ENCODE measurements at places on chromosomes 12 and 14.

DNA sequence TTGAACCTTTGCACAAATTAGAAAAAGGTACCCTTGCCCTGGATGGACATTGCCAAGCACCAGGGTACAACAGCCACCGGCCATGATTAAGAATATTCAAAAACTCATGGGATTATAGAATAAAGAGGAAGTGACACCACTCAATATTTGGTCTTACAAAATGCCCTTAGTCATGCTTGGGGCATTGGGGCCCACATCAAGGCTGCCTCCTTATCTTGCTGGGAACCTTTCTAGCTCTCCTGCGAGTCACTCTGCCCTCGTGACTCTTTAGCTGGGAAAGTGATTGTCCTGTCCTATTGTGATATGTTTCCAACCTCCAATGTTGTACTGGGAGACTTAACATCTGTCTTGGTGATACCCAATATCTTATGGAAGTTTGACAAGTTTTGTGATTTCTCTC is 57.8 kb downstream of the GTF2A1 start:
- no peak for DNase-seq

GRCh38 chr12:68332728-68333630 is 817 bp upstream of the MDM1 start:
- no peak for DNase-seq

DNA sequence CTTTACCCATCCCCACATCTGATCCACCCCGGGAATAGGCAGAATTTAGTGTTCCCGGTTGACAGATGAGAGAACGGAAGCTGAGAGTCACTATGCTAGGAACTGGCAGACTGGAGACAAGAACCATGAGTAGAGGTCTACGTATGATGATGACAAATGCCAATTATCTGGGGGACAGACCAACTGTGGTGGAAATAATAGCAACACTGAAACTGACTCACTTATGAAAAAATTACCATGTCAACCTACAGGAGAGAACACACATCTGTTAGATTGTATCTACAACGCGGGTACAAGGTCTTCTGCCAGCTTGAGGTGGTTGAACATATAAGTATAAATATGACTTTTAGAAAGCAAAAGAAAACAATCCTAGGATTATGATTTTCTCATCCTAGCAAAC is 15.4 kb upstream of the SELPLG start:
- no peak for DNase-seq

- DNase-seq: no peak
Measured at GRCh38 chr12:111384596-111384995, 15.7 kb upstream of the PHETA1 start.

DNA sequence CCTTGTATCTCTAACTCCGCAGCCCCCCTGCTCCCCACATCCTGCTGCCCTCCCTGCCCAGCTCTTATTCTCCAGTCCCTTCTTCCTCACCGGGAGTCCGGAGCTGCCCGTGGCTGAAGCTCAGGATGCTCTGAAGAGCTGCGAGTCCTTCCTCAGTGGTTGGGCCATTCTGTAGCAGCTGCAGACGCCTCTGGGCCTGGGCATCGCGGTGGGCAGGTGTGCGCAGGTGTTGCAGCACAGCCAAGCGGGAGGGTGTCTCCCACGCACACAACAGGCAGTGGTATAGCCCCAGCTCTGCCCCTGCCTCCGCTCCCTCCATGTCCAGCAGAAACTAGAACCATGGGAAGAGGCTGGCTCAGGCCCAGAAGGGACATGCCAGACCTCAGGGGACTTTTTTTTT is 20.2 kb downstream of the ZFHX2 start:
- no peak for DNase-seq

DNA sequence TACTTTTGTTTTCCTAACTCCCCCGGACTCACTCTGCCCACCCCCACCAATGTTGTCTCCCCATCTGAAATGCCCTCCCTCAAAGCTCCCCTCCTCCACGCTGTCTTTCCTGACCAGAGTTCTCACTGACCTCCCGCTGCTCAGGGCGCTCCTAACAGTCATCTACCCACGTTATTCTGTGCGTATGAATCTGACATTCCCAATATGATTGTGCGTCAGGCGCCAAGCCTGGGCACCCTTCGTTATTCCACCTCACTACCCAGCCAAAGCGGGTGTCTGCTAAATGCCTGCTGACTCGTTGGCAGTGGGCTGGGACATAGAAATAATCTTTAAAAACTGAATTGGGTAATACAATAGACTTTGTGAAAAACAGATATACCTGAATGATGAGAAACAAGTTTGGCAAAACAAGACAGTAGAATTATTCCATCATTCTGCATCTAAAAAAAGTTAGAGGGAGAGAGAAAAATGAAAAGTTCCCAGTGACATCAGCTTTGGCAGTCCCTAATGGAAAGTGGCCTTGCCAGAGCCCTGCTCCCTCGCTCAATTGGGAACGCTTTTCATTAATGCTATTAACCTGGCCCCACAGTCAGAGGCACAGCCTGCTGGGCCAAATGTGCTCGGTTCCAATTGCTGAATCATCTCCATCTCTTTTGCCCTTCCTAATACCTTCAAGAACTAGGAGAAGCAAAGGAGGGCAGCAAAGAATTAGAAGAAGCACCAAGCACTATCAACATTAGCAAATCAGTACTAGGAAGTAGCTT is 74.0 kb upstream of the PLXNC1 start:
- no peak for DNase-seq

GRCh38 chr14:24092110-24092504 is 2.0 kb upstream of the PCK2 start:
- no peak for DNase-seq

DNA sequence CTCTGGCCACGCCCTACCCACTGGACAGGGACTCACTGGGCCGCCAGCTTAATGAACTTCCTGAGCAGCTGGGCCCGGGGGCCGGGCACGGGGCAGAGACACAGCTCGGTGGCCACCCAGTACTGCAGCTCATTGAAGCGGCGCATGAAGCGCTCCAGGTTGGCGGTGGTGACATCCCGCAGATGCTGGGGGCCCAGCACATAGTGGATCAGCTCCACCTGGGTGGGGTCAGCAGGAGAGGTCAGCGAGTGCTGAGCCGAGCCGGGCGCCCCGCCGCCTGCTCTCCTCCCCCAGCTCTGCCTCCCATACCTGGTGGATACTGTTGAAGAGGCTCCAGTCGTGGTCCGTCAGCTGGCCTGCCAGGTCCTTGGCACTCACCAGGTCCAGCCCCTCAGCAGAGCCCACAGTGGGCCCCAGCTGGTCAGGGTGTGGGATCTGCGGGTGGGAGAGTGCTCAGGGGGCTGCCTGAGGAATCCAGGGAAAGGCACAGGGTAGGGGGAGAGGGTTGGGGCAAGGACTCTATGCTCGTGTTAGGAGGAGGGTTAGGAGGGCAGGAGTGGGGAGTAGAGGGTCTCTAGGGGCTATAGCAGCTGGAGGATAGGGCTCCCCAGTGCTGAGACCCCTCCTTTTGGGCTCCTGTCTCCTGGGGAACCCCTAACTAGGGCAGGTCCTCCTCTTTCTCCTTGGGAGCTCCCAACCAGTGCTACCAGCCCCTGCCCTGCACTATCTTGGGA is 15.5 kb upstream of the ENDOU start:
- no peak for DNase-seq

- no peak for DNase-seq
Measured at GRCh38 chr12:69105101-69105962, 134.0 kb upstream of the CPSF6 start.

GRCh38 chr12:75635606-75636444 is 124.4 kb upstream of the KRR1 start:
- DNase-seq: no peak

DNA sequence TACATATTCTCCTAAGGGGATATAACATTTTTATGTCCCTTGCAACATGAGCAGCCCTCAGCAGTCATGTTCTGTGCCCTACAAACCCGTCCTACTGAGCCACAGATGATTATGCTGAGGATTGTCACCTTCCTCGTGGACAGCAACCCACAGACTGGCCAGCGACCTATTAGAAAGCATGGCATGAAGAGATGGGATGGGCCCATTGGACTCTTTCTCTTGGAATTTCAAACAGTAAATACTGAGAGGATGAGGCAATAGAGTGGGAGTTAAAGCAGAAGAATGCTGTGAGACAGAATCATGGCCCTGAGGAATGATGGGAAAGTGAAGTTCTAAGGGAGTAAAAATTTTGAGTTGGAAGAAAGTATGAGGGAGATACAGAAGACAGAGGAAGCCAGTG is 149.9 kb upstream of the BTG1 start:
- DNase-seq: no peak

DNA sequence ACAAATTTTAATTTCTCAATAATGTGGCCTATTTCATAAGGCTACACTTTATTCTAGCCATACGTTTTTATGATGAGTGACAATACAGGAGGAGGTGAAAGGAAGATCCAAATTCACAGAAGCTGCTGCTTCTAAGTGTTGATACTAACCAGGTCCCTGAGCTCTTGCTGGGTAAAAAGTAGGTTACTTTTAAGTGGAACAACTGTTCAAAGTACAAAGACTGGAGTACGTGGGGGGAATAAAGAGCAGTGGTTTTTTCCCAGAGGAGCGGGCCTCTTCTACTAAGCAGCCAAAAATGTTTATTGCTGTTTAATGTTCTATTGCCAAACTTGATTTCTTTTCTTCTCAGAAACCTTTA is 301.8 kb downstream of the AEBP2 start:
- no peak for DNase-seq

DNA sequence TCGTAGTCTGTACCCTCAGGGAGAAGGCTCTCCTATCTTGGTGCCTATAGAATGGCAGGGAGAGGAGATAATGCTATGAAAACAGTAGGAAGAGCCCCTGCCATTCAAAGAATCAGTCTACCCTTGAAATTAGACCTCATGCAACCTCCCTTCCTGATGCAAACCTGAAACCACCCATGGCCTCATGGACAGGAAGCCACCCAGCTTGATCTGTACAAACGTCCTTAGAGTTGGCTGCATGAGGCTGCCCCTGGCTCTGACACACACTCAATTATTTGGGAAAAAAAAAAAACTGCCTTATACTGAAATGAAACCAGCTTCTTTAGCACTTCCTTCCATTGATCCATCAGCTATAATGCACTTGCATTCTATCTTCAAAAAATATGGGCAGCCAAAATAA is 116.6 kb upstream of the BCL2L14 start:
- DNase-seq: no peak

- DNase-seq: no peak
Measured at GRCh38 chr12:117818400-117818799, 150.4 kb downstream of the KSR2 start.

DNA sequence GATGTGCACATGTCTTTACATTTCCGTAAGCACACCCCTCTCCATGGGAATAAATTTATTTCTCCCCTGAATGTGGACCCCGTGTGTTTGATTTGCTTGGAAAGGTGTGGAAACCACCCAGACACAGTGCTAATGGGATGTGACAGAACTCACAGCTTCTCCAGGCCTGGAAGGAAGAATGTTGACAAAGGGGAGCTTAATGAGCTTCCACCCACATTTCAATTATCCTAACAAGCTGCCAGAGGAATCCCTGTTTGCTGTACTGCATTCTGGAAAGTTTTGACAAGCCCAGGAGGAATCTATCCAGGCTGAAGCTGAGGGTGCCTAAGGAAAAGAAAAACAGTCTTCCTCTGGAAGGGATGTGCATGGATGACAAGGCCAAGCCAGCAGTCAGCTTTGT is 51.2 kb upstream of the CCDC60 start:
- DNase-seq: no peak

DNA sequence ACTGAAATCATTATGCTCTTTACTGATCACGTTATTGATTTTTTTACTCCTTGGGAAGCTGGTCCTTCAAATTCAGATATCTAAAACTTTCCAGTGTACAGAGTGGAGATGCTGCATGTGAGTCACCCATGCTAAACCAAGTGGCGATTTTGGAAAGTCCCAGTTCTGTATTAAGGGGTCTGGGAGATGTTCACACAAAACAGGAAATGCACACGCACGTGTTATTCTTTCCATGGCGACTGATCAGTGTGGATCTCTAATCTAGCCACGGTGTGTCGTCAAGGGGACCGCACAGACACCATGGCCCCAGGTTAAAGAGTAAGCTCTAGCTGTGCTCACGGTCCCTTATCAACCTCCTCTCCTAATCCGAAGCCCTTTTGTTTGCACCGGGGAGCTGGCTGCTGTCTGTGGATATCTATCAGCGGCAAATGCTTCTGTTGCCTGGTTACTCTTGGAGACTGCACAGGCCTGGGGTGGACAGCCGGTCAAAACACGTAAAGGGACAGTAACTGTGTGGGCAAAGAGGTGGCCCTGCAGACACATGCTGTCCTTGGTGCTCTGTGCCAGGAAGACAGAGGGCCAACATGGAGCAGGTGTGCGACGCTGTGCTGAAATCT is 96.6 kb downstream of the RIMBP2 start:
- no peak for DNase-seq

DNA sequence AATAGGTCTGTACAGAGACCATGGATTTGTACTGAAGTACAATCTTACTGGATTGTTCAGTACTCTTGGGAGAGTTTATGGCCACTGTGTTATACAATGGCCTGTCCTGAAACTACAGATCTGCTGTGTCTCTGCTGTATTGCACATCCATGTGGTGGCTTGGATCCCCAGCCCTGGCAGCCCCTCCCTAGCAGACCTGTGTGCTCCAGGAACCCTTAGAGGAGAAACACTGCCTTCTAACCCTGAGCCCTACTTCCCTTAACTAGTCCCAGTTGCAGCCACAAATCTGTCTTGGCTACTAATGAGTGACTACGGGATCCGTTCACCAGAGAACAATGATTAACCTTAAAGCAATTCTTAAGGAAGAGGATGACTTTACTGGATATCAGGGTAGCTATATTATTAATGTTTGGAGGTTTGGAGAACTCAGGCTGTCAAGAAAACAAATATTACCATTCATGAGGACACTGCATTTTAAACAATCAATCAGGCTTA is 27.7 kb downstream of the RNF34 start:
- DNase-seq: no peak

DNA sequence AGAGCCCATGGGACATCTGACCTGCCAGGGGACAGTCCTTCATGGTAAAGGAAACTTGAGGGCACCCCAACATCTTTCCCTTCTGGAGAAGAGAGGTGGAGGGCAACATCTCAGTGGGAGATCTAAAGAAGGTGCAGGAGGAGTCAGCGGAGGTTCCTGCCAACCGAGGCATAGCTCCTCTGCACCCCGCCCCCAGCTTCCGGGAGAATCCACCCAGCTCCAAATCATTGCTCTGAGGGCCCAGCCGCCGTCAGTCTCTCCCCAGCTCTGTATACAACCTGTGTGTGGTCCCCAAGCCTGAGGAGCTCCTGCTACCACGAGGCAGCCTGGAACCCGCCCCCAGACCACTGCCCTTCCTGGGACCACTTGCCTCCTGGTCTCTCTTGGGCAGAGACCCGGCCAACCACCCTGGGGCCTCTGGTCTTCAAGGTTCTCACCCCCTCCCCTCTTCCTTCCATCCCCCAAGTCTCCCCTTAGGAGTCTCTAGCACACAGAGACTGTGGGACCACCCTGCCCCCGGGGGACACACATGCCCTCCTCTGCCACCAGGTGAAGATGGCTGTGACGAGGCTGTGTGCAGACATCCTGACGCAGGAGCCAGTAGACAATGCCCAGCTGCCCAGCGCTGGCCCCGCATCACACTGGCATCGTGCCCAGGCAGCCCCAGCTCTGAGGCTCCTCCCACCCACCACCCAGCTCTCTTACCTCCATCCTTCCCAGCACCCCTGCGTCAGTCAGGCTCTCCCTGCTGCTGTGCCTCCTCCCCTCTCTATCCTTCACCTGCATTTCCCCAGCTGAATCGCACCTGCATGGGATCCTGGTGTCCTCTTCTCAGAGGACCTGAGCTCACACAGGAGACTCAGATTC is 13.0 kb upstream of the NUDT14 start:
- no peak for DNase-seq

Measured in activated CD4-positive, alpha-beta T cell treated with anti-CD3 and anti-CD28 coated beads for 24 hours (primary cell).